ENCODE measurements at places on chromosomes 6 and 20. TPM values are rescaled to one million over a fixed set of nuclear protein-coding genes. Genes with fewer than 3 reads are reported as not detected.

GRCh38 chr20:62404761-62405107 lies 2.4 kb downstream of the CABLES2 start:
- DNase-seq = no peak

- no peak for DNase-seq
These were observed 10.1 kb downstream of the PPP1R3G start for GRCh38 chr6:5095236-5095635.

DNA sequence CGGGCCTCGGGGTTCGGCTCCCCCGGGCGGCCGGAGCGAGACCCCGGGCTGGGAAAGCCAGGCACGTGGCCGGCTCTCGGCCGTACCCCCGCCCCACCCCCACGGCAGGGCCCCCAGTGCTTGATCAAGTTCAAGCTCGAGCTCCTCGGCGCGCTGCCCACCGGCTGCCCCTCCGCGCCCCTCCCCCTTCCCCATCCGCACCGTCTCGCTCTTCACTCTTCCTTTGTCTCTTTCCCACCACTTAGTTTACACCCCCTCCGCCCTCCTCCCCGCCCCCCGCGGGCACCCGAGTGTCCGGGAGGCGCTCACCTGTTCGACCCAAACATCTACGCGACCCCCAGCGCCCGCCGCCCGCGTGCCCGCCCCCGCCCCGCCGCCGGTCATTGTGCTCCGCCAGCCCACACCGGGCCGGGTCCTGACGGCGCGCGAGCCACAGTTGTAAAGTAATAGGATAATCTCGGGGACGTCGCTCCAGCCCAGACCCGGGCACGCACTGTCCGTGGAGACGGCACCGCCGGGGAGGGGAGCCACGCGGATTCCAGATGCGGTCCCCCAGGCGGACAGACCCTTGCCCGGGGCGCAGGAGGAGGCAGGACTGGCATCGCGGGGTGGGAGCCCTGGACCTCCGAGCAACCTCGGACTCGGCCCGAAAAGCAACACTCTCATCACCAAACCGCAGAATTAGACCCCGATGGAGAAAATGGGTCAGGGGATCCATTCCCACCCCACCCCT lies 100.7 kb downstream of the NOL4L start:
- DNase-seq = peak; percentile 62

DNA sequence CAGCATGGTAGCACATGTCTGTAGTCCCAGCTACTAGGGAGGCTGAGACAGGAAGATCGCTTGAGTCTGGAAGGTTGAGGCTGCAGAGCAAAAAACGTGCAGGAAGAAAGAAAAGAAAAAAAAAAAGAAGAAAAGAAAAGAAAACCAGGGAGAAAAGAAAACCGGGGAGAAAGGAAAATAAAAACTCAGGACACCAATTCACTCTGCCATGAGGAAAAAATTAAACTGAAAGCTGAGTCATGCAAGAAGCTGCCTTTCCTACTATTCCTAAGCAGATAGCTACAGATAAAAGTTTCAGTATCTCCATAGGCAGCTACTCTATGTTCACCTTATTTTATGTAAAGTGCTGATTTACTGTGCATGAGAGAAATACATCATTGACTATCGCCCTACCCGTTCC lies 10.5 kb downstream of the PTGIS start:
- peak; percentile 32 for DNase-seq

ZNF133 gene
- 12.2 TPM for total RNA-seq

MATN4 gene
- not detected for total RNA-seq

- DNase-seq = no peak
These were observed 517.8 kb downstream of the PKHD1 start for GRCh38 chr6:51569594-51569993.

ELOVL2 gene
- not detected for total RNA-seq

DNA sequence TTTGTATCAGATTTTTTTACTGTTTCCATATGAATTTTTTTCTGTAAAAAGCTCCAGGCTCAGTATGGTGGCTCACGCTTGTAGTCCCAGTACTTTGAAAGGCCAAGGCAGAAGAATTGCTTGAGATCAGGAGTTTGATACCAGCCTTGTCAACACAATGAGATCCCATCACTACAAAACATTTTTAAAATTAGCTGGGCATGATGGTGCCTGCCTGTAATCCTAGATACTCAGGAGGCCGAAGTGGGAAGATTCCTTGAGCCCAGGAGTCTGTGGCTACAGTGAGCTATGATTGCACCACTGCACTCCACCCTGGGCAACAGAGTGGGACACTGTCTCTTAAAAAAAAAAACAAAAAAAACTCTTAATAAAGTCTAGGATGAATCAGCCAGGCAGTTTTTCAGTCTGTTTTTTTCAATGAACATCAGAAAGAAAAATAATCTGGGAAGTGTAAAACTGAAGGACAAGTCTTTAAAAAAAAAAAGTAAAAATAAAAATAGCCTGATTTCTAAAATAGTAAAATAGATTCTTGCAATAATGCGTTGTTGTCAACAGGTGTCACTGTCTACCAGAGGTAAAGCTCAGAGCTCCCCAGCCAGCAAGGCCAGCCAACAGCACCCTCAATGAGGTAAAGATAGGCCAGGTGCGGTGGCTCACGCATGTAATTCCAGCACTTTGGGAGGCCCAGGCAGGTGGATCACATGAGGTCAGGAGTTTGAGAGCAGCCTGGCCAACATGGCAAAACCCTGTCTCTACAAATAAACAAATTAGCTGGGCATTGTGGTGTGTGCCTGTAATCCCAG lies 9.3 kb upstream of the ATG5 start:
- peak; percentile 67 for DNase-seq

GRCh38 chr6:135583256-135583761 lies 85.8 kb upstream of the AHI1 start:
- no peak for DNase-seq

HSPA12B gene
- total RNA-seq = 6.6 TPM

ENPP5 gene
- total RNA-seq = not detected

- DNase-seq = no peak
These were observed 34.8 kb downstream of the SLC35D3 start for GRCh38 chr6:136956590-136957544.
